ENCODE measurements at places on chromosomes 6 and 20.

- no peak for DNase-seq
These were observed 392.6 kb downstream of the ZFAND3 start for GRCh38 chr6:38212116-38212515.

GRCh38 chr20:57298457-57298856, 31.1 kb upstream of the SPO11 start:
- DNase-seq, result no peak

GRCh38 chr6:45278367-45278766, 49.8 kb upstream of the RUNX2 start:
- no peak for DNase-seq

- DNase-seq, result no peak
These were observed 181.5 kb upstream of the LAMP5 start for GRCh38 chr20:9332791-9333479.

- no peak for DNase-seq
These were observed 43.3 kb downstream of the SCP2D1 start for GRCh38 chr20:18856873-18857272.
